Hair follicular keratinocyte (primary cell): ENCODE measurements at places on chromosomes 7 and 10. TPM values are rescaled to one million over a fixed set of nuclear protein-coding genes. Genes with fewer than 3 reads are reported as not detected.

ARPC1A gene
- total RNA-seq, result 192 and 200 TPM in 2 replicates

FAM241B gene
- 0.95 and 2.9 TPM in 2 replicates for total RNA-seq

ZNF736 gene
- total RNA-seq, result 3.2 and 3.7 TPM in 2 replicates

GPER1 gene
- total RNA-seq, result under 0.01 TPM in 1 of 2 replicates, not detected in the other

NME8 gene
- not detected in 2 replicates for total RNA-seq

CRHR2 gene
- total RNA-seq, result not detected in 2 replicates

RPEL1 gene
- 0.04 TPM in 1 of 2 replicates, not detected in the other for total RNA-seq

ACHE gene
- 0.31 TPM in 1 of 2 replicates, not detected in the other for total RNA-seq

WEE2 gene
- total RNA-seq, result not detected in 2 replicates

IL6 gene
- 3.3 TPM in 1 of 2 replicates, not detected in the other for total RNA-seq

PLPP4 gene
- 2.0 TPM in 1 of 2 replicates, not detected in the other for total RNA-seq

GPR26 gene
- not detected in 2 replicates for total RNA-seq

UCMA gene
- total RNA-seq, result not detected in 2 replicates

CPEB3 gene
- 0.23 and 0.78 TPM in 2 replicates for total RNA-seq

MMD2 gene
- not detected in 2 replicates for total RNA-seq

LIPK gene
- total RNA-seq, result not detected in 2 replicates

SPDYE16 gene
- total RNA-seq, result not detected in 2 replicates

VAX1 gene
- not detected in 2 replicates for total RNA-seq

CYP2W1 gene
- total RNA-seq, result not detected in 2 replicates

CUBN gene
- total RNA-seq, result under 0.01 TPM in 2 replicates

MSMB gene
- total RNA-seq, result not detected in 2 replicates

AQP1 gene
- not detected in 2 replicates for total RNA-seq

FKBP6 gene
- total RNA-seq, result not detected in 2 replicates

SORBS1 gene
- 0.08 and 0.23 TPM in 2 replicates for total RNA-seq

TUBB8 gene
- not detected in 2 replicates for total RNA-seq

CNNM1 gene
- under 0.01 and 0.08 TPM in 2 replicates for total RNA-seq

PTPRN2 gene
- 0.04 TPM in 1 of 2 replicates, not detected in the other for total RNA-seq

CYP2C19 gene
- not detected in 2 replicates for total RNA-seq

FRG2B gene
- not detected in 2 replicates for total RNA-seq

CLDN3 gene
- total RNA-seq, result not detected in 2 replicates

ZP3 gene
- 10.9 and 17.1 TPM in 2 replicates for total RNA-seq

ZNF485 gene
- 2.4 and 4.7 TPM in 2 replicates for total RNA-seq
